Activated CD4-positive, alpha-beta T cell treated with anti-CD3 and anti-CD28 coated beads, Interleukin-2, amount 50 U/mL, for 1 hour (primary cell): ENCODE measurements at places on chromosomes 4 and X.

DNA sequence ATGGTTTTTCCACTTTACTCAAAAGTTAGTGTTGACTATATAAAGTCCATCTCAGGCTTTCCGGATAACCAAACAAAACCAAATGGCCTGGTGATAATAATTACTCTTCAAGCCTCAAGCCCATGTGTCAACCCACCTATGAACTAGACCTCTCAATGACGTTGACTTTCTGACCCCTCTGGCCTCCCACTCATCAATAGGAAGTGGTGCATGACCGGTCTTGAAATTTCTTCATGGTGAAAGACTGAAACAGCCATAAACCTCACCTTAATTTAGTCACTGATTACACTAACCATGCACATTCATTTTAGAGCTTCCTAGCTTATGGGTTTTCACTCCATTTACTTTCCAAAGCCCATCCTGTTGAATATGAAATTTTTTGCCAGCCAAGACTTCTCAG lies 276.0 kb downstream of the KLHL13 start:
- DNase-seq, result no peak

GRCh38 chr4:57672846-57673433 lies 562.8 kb upstream of the IGFBP7 start:
- DNase-seq, result no peak

- no peak for DNase-seq
These were observed 258.1 kb upstream of the NOCT start for GRCh38 chr4:138757432-138757831.

DNA sequence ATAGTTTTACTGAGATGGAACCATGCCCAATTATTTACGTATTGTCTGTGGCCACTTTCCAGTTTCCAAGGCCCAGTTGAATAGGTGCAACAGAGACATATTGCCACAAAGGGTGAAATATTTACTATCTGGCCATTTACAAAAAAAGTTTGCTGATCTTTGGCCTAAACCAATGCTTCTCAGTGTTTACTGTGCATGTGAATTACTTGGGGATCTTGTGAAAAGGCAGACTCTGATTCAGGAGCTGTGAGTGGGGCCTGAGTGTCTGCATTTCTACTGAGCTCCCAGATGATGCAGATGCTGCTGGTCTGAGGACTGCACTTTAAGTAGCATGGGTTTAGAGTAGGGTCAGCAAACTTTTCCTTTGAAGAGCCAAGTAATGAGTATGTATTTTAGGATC lies 94.1 kb upstream of the PDE5A start:
- DNase-seq, result no peak

GRCh38 chr4:15398732-15399131 lies 29.1 kb upstream of the C1QTNF7 start:
- DNase-seq, result no peak

DNA sequence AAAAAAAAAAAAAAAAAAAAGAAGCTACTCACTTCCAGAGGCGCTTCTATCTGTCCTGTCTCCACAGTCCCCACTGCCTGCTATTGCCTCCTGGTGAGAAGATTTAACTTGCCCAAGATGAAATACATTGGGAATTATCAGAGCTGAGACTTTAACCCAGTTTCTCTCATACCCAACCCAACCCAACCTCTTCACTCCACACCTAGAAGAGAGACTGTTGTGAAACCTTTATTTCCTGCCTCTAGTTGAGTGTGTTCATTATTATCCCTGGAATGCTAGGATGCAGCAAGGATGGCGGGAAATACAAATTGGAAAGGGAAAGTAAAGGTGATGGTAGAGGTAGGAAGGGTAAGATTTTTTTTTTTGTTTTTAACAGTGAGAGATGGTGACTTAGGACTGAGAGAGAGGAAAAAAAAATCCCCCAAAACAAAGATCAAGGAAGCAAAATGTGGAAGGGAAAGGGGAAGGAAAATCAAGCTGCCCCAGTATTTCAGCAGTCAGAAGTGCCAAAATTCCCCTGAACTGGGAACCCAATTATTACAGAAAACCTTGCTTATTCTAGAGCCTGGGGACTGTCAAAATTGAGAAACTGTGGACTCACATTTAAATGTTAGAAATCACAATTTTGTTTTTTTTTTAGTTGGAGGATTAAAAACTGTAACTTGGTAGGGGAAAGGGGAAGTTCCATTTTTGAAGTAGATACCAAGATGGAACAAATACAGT lies 253.0 kb downstream of the PTTG2 start:
- no peak for DNase-seq

- DNase-seq, result no peak
These were observed 1383.7 kb downstream of the C4orf33 start for GRCh38 chr4:130479674-130480073.

- no peak for DNase-seq
These were observed 277.3 kb upstream of the TRPC5 start for GRCh38 chrX:112359906-112360305.

GRCh38 chrX:102963955-102964354 lies 26.9 kb downstream of the RAB40AL start:
- DNase-seq, result no peak

DNA sequence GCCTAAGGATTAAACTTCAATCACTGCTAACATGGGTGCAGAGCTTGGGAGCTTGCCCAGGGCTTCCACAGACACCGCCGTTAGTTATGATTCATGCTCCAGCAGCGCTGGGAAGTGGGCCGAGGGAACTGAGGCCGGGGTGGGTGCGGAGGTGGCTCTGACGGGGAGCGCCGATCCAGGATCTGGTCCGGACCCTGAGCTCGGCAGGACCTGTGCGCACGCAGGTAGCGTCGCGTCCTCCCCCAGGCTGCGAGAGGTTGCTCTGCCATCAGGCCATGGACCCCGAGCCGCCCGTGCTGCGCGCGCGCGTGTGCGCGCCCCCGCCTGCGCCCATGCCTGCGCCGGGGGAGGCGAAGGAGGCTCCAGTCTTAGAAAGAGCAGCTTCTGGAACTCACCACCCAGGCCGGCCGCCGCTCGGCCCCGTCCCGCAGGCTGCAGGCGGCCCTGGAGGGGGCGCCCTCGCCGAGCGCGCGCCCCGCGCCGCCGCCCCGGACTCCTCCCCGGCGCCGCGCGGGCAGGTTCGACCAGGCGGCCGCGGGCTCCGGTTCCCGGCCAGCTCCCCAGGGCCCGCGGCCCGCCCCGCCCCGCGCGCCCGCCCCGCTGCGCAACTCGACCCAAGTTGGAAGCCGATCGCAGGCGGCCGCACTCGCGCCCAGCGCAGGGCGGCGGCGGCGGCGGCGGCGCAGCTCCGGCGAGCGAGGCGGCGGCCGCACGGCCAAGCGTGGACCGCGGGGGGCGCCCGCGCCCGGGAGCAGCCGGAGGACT lies 732 bp upstream of the ADRA2C start:
- DNase-seq, result no peak

DNA sequence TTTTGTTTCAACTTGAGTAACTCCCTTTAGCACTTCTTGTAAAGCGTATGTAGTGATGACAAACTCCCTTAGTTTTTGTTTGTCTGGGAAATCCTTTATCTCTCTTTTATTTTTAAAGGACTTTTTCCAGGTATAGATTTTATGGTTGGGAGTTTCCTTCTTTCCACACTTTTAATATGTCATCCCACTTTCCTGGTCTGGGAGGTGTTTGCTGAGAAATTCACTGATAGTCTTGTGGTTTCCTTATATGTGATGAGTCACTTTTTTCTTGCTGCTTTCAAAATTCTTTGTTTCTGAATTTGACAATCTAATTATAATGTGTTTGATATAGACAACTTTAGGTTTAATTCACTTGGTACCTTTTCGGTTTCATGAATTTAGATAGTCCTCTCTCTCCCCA lies 353.9 kb downstream of the GPAT3 start:
- DNase-seq, result no peak

DNA sequence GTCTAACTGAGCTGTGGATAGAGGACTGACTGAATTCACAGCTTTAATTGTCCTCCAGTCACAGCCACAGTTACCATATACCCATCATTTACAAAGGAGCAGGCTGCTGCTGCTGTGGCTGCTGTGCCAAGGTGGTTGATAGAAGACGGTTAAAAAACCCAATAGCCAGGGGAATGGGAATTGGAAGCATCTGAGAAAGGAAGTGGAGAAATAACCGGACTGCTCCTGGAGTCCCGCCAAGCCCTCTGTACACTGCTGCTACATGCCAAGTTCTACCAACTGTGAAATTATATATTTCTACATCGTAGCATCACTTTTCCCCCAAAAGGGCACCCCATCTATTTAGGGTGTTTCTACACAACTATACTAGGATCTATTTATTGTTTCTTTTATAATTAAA lies 279.7 kb upstream of the ARX start:
- no peak for DNase-seq

GRCh38 chr4:78684325-78685079 lies 91.6 kb upstream of the BMP2K start:
- no peak for DNase-seq

- no peak for DNase-seq
These were observed 1.6 kb downstream of the PAPSS1 start for GRCh38 chr4:107718351-107718965.

DNA sequence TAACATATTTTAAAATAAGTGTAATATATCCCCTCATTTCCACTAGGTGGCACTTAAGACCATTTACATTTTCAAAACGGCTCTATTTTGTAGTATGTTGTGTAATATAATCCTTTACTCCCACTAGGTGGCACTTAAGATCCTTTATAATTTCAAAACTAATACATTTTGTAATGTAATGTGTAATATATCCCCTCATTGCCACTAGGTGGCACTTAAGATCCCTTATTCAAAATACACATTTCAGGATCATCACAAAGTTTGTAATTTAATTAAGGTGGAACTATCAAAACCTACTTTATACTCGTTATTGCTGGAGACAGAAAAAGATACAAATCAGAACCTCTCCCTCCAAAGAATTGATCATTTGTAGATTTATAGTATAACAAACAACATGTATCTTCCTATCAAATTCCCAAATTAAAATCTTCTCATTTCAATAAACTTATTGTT lies 132.5 kb downstream of the ARHGAP6 start:
- DNase-seq, result no peak

- DNase-seq, result no peak
These were observed 40.4 kb upstream of the AFAP1 start for GRCh38 chr4:7980036-7980435.

GRCh38 chr4:17665852-17666251 lies 51.4 kb downstream of the MED28 start:
- no peak for DNase-seq

- DNase-seq, result no peak
These were observed 9.6 kb upstream of the CXCL2 start for GRCh38 chr4:74108457-74109115.

GRCh38 chr4:87961993-87962392 lies 13.5 kb upstream of the SPP1 start:
- no peak for DNase-seq

- DNase-seq, result no peak
These were observed 29.8 kb downstream of the SPANXA2 start for GRCh38 chrX:141619336-141619735.
